ENCODE measurements at places on chromosomes 11 and 22.

DNA sequence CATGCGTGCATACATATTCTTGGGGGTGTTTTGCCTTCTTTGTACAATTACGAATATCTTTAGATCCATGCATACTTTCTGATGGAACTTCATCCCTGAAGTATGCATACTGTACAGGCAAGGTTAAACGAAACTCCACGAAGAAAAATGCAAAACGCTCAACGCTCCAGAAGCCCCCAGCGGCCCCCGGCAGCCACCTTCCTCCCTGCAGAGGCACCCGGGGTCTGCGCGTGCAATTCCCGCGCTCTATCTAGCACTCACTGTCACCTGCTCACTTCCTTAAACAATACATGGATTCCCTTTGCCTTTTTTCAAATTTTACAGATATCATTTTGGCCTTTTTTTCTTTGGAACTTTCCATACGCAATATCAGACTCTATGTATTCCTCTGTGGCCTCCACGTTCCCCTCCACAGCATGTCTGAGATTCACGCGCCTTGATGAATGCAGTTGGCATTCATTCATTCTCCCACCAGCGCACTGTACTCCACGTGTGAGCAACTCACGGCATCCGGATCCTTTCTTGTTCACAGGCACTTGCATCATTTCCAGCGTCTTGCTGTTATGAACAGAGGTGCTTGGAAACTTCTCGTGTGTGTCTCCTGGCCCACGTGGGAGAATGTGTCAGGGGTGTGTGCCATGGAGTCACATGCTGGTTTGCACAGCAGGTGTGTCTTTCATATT is 214.3 kb downstream of the CTTN start:
- DNase-seq = no peak

DNA sequence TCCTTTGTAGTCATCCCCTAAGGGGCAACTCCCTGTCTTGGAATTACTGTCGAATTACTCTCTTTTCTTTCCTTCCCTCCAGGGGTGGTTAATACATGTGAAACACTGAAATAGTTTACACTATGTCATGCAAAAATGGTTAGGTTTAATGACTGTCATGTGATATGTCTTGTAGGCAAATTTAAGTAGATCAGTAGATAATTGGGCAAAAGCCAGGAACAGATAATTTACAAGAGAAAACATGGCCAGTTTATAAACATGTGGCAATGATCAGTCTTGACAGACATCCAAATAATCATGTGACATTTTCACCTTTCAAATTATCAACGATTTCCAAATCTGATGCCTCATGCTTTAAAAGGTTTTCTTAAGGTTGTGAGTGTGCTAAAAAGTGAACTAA is 3.9 kb downstream of the VWA5A start:
- DNase-seq = no peak

GRCh38 chr11:75468534-75469340 is 35.7 kb upstream of the KLHL35 start:
- DNase-seq = no peak

DNA sequence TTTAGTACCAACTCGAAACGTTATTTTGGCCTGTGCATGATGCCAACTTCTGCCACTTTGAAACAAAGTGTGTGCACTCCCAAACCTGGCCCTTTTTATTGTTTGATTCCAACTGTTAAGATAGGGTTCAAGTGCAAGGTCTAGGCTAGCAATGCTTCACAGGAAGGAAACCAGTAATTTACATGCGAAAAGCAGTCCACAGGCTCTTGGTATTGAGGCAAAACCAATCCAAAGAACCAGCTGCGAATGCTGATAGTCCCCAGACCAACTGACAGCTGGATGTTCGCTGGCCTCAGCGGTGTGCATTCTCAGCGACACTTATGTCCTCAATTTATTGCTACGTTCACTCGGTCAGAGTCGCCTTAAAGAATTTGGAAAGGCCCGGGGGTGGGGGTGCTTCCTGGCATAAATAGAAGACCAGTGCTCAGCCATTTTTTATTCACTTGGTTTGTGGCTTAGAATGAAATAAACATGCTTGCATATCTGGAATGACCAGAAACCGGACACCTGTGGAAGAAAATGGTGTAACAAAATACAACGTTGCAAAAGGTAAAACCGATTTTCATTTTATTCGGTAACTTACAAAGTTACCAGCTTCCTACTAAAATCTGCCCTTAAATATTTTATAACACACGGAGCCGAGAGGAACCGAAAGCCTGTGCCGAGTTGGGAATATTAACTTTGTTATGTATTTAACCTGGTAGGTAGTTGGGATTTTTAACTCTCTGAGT is 1.6 kb downstream of the CPT1A start:
- DNase-seq = peak; percentile 30

DNA sequence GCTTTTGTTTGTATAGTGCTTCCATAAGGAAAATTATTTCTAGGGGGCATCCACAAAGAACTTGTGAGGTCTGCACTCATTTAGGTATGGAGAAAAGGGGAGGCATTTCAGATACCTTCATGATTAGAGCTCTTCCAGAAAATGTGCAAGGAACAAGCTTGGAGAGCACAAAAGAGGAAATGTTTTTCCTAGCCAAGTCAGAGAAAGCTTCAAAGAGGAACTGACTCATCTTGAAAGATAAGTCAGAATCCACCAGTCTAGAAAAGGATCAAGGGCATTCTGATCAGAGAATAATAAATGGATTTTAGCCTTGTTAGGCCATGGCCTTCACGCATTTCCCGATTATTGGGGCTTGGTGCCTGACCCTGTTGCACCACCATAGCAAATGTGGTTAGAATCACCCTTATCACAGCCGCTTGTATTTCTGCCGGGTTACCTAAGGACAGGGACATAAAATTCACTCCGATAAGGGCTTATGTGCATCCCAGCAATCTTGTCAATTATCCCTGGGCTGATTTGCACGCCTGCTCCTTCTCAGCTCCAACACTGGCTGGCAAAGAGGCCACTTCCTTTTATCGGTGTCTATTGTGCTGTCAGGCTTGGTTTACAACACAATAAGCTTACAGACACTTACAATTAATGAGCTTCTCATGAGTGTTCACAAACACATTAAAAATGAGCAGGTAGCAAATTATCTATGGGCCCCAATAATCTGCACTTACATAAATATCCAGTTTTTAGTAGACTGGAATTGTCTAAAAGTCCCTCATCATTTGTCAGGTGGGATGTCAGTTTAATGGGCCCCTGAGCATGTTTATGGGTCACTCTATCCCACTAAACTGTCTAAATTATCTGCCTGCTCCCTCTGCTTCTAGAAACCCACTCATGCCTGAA is 613.5 kb downstream of the SOX6 start:
- DNase-seq = no peak

DNA sequence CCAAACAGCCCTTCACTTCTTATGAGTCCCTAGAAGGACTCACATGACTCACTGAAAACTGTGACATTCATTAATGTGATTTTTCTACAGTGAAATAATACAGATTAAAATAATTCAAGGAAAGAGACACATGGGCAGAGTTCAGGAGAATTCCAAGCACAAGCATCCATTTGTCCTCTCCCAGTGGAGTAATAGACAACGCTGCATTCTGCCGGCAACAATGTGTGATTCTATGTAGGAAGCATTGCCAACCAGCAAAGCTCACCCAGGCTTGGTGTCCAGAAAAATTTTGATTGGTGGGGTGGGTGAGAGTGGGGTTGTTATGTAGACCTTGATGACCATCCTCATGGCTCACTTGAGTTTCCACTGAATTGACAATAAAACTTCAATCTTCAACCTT is 123.9 kb downstream of the VPREB1 start:
- DNase-seq = no peak

- no peak for DNase-seq
Observed at GRCh38 chr11:46492532-46492931, 101.0 kb upstream of the CHRM4 start.

DNA sequence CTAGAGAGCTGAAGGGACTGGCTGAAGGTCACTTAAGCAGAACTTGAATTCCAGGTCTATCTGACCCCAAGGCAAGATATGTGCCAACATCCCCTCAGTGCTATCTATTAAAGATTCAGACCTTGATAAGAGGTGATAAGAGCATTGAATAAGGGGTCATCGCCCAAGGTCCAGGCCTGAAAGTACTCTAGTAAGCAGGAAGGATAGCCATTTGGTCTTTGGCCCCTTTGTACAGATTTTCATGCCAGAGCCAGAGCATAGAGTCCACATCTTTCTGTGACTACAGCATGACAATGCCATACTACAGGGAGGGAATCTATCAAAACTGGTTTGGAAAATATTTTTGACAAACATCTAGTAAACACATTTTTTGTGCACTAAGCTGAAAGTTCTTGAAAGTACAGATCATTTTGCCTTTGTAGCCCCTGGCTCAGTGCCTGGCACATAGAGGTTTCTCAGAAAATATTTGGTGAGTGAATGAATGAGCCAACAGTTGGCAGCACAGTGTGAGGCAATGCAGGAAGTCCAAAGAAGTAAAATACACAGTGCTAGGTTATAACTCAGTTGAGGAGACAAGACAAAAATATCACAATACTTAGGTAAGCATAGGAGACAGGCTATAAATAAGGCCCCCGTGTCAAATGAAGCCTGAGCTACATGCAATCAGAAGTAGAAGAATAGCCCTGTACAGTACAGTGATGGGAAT is 15.1 kb upstream of the RRAS2 start:
- DNase-seq = no peak

GRCh38 chr11:102177974-102178631 is 67.9 kb downstream of the YAP1 start:
- DNase-seq = no peak

DNA sequence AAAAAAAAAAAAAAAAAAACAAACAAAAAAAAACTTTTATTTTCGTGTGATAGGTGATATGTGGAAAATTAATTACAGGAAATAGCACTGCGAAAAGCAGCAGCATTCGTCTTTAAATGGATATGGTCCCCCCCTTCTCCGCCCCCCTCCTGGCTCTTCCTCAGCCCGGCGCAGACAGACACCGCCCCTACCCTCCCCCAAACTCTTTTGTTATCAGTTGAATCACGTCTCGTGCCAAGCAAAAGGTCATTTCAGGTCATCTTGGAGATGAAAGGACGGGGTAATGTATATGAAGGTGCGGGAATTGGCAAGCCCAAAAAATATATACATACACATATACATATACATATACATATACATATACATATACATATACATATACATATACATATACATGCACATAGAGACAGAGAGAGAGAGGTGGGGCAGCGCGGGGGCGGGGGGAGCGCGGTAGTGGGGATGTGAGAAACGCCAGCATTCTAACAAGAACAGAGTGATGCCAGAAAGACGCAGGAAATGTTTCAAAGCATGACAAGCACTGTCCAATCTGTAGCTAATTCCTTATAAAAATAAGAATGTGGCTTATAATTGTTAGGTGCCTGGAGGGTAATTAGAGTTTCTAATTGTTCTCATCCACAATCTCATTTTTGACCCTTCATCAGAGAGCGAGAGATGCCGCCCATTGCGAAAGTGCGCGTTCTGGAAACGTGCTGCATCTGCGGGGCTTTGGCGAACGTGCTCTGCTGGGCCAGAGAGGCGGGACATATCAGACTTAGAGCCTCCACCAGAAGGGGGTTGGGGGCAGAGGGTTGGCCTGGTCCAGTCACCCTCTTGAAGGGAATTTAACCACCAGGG is 214.5 kb upstream of the UBASH3B start:
- no peak for DNase-seq

DNA sequence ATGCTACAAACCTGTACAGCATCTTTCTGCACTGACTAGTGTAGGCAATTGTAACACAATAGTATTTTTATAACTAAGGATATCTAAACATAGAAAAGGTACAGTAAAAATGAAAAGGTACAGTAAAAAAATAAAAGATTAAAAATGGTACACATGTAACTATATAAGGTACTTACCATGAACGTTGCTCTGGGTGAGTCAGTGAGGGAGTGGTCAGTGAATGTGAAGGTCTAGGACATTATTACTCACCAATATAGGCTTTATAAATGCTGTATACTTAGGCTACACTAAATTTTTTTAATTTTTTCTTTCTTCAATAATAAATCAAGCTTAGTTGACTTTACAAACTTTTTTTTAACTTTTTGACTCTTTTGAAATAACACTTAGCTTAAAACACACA is 59.9 kb downstream of the EIF3M start:
- DNase-seq = no peak

DNA sequence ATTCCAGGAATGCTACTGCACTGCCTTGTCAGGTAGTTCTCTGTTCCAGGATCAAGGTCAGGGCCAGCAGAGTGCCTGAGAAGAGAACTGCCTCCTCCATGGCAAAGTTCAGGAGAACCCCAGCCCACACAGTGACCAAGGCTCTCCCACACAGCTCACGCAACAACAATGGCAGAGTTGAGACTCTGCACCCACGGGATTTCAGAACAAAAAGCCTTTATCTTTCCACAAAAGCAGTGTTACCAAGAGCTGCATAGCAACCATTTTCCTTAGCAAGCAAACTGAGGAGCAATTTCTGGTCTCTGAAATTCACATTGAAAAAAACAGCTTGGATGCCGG is 11.1 kb downstream of the PLAAT3 start:
- no peak for DNase-seq
